Activated CD8-positive, alpha-beta T cell treated with anti-CD3 and anti-CD28 coated beads, Interleukin-2, amount 10 ng/mL, durations not matched to agents 7 days and 5 days (primary cell): ENCODE measurements at places on chromosomes 3 and 15. TPM values are rescaled to one million over a fixed set of nuclear protein-coding genes. Genes with fewer than 3 reads are reported as not detected.

DNA sequence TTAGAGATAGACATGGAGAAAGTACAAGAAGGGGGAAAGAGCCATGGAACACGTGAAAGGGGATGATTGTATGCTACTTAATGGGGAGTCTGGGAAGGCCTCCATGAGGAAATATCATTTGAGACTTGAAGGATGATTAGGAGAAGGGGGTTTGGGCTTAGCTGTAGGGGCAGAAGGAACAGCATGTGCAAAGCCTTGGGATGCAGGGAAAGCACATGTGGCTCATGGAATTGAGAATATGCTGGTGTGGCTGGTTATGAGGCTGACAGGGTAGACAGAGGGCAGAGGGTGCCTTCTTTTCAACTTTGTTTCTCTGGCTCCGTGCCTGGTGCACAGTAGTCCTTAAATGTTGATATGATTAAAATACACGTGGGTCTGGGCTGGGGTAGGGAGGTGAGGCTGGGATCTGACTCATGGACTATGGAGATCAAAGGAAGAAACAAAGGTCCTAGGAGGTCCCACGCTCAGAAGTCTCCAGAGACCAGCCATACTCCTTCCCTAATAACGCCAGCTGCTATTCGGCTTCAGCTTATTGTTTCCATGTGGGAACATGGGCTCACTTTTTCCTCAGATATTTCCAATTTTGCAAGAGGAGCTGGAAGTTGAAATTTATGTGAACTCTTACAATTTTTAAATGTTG is 1.1 kb downstream of the GTF2E1 start:
- DNase-seq: no peak

GRCh38 chr3:87901141-87901540 is 157.7 kb downstream of the CGGBP1 start:
- no peak for DNase-seq

DNA sequence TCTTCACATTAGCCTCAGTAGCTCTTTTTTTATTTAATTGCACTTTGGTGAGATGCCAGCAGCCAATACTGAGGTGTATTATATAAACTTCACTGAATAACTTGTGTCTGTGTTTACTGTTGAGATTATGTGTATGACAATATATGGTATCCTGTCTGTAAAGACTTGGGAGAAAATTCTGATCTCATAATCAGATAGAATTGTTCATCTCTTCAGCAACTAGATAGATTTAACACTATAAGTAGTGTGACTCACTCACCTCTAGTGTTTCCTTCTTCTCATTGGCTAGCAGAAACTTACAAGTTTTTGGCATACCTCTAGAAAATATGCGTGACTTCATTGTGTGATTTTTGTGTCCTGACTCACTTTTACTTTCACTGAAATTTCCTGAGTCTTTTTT is 67.6 kb upstream of the TGFBR2 start:
- DNase-seq: no peak

- no peak for DNase-seq
Observed at GRCh38 chr15:69035205-69035917, 20.9 kb downstream of the NOX5 start.

- DNase-seq: no peak
Observed at GRCh38 chr3:172808969-172809546, 58.5 kb downstream of the ECT2 start.

DNA sequence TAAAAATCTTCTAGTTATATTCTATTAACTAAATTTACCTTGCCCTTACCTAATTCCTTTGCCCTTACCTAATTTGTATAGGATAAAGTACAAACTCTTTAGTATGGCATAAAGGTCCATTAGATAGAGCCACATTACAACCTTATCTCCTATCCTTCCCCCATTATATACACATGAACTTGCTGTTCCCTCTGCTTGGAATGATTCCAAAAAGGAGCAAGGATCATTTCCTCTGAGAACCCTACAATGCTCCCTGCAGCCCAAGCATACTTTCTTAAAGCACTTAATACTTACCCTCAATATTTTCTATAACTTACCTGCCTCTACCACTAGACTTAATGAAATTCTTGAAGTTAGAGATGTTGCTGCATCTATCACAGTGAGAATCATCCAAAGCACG is 118.9 kb upstream of the CCDC54 start:
- DNase-seq: no peak

Gene LXN
- total RNA-seq: 8.7 TPM

Gene GOLGA6L7
- total RNA-seq: not detected
